ENCODE measurements at places on chromosomes 2 and 18. TPM values are rescaled to one million over a fixed set of nuclear protein-coding genes. Genes with fewer than 3 reads are reported as not detected.

CPLX4 gene
- not detected for total RNA-seq

ABCG5 gene
- total RNA-seq: 0.30 TPM

MAPK4 gene
- total RNA-seq: 104 TPM

RAB6C gene
- total RNA-seq: 7.2 TPM

OBSL1 gene
- 117 TPM for total RNA-seq

GRCh38 chr2:120405759-120406099 lies 59.8 kb downstream of the INHBB start:
- no peak for DNase-seq

- no peak for DNase-seq
Observed at GRCh38 chr2:238433941-238434845, 7.5 kb downstream of the ASB1 start.

DNA sequence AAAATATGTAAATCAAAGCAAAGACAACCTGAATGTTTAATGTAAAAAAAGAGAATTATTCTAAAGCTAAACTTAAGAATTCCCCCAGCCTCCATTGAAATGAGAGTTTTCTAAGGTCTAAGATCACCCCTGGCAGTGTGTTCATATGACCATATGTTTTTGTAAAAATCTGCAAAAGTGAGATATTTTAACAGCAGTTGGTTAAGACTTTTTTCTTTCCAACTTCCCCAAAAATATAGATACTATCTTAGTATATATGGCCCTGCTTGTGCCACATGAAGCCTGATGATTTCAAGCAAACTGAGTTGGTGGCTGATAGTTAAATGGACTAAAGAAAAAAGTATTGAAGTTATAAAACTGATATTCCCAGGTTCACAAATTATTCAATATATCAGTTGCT lies 35.4 kb downstream of the ZNF804A start:
- DNase-seq: no peak

- no peak for DNase-seq
Observed at GRCh38 chr18:6866552-6867085, 137.1 kb downstream of the ARHGAP28 start.

DNA sequence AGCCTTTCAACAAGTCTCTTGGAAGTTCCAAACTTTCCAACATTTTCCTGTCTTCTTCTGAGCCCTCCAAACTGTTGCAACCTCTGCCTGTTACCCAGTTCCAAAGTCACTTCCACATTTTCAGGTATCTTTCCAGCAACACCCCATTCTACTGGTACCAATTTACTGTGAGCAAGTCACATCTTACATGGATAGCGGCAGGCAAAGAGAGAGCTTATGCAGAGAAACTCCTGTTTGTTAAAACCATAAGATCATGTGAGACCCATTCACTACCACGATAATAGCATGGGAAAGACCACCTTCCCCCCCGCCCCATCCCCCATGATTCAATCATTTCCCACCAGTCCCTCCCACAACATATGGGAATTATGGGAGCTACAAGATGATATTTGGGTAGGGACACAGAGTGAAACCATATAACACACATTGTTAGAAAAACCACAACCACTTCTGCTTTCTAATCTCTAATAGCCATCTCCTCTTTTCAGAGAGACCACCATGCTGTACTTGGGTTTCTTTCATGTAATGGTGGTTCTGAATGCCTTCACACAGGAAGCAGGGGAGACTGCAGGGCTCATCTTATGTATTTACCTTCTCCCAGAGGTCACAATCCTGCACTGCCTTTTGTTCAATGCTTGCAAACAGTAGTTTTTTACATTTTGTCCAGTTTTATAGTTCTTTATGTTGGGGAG lies 46.0 kb upstream of the CALCRL start:
- no peak for DNase-seq

Measured in dorsolateral prefrontal cortex (tissue), 122 donors.